ENCODE measurements at places on chromosomes 3 and 15. TPM values are rescaled to one million over a fixed set of nuclear protein-coding genes. Genes with fewer than 3 reads are reported as not detected.

GRCh38 chr15:75723171-75723846 is 10.7 kb upstream of the CSPG4 start:
- no peak for DNase-seq

DNA sequence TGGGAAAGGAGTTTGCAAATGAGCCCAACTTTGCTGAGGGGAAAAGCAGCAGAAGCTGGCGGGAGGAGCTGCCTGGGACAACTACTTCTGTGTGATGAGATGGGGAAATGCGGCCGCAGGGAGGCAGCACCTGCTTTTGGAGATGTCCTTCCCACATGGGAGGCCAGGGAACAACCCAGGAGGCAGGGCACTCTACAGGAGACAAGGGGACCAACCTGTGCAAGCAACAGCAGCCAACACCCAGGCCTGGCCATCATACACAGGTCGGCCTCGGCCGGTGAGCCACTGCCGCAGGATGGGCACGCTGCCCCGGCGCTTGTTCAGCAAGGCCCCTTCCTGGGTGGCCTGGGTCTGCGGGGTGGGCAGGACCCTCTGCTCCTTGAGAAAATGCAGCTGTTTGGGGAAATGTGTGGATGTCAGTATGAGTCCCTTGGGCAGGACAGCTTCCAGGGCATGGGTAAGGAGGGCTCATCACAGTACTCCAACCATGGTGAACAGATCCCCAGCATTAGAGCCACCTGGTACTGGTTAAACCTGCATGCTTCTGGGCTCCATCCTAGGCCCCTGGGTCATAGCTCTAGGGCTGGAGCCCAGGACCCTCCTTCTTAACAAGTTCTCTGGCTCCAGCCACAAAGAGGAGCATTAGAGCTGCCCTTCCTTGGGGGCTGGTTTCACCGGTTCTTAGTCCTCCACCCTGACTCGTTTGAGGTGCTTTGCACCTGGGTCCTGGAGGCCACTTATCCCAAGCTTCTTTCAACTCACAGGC is 11.6 kb downstream of the EPB42 start:
- no peak for DNase-seq

DNA sequence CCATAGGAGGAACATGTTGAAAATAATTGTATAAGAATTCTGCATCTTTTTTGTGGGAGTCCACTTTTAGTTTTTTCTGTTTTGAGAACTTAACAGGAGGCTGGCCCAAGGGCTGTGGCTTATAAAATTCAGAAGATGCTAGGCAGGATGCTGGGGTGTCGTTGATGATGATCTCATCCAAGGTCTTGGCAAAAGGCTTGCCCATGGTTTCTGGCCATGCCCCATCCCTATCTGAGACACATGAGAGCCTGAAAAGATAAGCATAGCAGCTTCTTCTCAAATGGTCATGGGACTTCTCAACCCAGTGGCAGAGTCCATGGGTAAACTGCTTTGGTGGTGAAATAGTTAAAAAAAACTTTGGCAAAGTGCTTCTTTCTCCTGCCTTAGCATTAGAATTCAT is 35.2 kb downstream of the CMSS1 start:
- DNase-seq = no peak

DNA sequence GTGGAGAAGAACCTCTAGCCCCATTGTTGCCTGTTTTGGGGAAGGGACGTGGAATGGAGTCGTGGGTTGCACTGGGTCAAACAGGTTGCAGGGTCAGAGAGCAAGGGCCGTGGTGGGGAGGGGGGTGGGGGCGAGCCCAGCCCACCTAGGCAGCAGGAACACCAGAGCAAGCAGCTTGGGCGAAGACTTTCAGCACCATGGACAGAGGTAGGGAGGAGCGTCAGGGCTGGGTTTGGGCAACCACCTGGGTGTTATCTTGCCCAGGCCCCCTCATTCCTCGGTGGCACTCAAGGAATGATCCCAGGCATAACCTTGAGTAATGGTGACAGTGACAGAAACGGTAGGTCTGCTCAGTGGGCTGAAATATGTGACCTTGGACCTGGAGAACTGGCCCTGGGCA is 45.9 kb upstream of the TMEM115 start:
- no peak for DNase-seq

The SERINC4 gene
- 0.18 TPM for total RNA-seq

DNA sequence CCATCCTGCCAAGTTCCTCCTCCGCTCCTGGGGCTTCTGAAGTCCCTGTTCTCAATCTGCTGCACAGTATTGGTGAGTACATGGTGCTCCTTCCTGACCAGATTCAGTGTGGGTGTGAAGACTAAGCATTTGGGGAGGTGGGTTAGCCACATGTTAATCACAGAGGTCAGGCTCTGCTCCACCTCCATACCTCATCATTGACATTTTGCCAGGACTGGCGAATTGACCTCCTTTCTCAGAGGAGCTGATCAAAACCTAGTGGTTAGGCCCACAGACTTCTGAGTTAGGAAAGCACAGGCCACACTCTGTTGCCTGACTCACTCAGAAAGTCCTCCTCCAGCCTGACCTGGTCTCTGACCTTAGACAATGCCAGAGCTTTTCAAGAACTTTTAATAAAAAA is 8.4 kb upstream of the RPS17 start:
- no peak for DNase-seq

DNA sequence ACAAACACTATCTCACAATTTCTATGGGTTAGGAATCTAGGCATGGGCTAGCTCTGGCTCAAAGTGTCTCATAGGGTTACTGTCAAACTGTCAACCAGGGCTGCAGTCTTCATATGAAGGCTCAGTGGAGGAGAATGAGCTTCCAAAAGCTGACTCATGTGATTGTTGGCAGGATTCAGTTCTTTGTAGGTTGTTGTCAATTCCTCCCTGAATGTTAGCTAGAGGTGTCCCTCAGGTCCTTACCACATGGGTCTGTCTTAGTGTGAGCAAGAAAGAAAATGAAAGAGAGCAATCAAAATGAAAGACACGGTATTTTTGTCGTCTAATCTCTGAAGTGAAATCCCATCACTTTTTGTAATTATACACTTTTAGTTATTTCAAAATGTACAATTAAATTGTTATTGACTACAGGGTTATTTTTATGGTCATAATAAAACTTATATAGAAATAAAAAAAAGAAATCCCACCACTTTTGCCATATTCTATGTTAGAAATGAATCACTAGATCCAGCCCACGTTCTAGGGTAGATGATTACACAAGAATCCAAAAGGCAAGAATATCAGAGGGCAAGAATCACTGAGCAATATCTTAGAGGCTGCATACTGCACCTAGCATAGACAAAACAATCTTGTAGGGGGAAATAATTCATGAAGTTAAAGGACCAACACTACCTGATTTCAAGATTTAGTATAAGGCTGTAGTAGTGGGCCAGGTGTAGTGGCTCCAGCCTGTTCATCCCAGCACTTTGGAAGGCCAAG is 8.4 kb downstream of the ACSBG1 start:
- no peak for DNase-seq

- peak; percentile 40 for DNase-seq
These were observed 105.1 kb downstream of the ZMAT3 start for GRCh38 chr3:178966299-178967176.

GRCh38 chr3:178672275-178672674 is 136.0 kb downstream of the KCNMB2 start:
- no peak for DNase-seq
